ENCODE measurements at places on chromosomes 13 and 19.

GRCh38 chr19:46842791-46843190 lies 7.9 kb downstream of the AP2S1 start:
- no peak for DNase-seq

DNA sequence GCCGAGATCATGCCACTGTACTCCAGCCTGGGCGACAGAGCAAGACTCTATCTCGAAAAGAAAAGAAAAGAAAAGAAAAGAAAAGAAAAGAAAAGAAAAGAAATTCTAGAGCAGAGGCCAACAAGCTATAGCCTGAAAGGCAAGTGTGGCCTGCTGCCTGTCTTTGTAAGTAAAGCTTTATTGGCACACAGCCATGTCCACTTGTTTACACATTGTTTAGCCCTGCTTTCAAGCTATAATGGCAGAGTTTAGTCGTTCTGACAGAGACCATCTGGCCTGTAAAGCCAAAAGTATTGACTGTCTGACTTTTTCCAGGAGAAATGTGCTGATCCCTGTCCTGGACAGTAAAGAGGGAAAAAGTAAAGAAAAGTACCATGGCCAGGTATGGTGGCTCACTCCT lies 18.3 kb downstream of the NWD1 start:
- no peak for DNase-seq

DNA sequence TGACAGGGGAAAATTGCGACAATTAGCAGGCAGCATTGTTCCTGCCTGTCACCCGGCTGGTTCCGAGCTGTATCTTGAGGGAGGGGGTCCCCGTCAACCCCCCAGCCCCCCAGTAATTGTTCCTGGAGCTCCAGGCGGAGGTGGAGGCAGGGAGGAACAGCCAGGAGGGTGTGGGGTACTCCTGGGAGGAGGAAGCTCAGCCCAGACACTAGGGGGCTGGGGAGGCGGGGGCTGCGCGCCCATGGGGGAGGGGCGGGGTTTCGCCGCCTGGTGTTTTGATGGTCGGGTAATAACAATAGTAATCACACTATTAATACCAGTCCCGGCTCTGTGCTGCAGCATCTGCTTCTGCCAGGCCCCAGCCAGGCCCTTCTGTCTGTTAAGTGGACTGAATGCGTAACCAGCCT lies 8.6 kb downstream of the NPAS1 start:
- DNase-seq = no peak

- no peak for DNase-seq
Measured at GRCh38 chr19:40006273-40006691, 9.4 kb downstream of the ZNF546 start.

GRCh38 chr13:113437408-113438010 lies 15.8 kb downstream of the ADPRHL1 start:
- no peak for DNase-seq

GRCh38 chr19:29287061-29287460 lies 74.1 kb upstream of the UQCRFS1 start:
- no peak for DNase-seq

DNA sequence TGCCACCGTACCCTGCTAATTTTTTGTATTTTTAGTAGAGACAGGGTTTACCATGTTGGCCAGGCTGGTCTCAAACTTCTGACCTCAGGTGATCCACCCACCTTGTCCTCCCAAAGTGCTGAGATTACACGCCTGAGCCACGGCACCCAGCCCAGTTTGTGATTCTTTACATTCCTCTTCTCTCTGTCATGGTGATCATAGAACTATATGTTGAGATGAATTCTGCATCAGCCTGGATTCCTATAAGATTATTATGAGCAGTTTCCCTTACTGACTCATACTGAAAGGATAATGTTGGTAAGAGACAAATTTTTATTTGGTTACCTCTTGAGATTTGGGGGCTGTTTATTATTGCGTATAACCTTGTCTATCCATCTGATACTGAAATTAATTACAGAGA lies 121.5 kb upstream of the CSNK1A1L start:
- DNase-seq = no peak

- DNase-seq = no peak
Measured at GRCh38 chr13:101875091-101875490, 422.6 kb downstream of the ITGBL1 start.

- no peak for DNase-seq
Measured at GRCh38 chr13:33251131-33251661, 34.4 kb downstream of the STARD13 start.

DNA sequence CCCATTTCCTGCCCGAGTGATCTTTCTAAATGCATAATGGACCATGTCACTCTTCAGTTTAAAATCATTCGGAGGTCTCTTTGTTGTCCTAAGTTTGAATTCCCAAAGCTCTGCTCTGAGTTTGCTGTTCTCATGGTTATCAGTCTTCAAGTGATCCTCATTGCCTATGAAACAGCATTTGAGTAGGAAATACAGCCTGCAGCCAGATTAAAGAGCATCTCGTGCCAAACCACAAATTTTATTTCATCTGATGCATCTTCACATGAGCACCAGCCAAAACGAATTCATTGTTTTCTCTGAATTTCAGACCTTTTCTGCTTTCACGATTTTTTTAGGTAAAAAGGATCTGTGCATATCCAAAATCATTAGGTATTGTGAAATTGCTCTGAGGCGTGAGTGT lies 299.6 kb downstream of the TDRD3 start:
- DNase-seq = no peak

GRCh38 chr19:9945319-9945966 lies 9.1 kb upstream of the OLFM2 start:
- DNase-seq = peak; percentile 36

DNA sequence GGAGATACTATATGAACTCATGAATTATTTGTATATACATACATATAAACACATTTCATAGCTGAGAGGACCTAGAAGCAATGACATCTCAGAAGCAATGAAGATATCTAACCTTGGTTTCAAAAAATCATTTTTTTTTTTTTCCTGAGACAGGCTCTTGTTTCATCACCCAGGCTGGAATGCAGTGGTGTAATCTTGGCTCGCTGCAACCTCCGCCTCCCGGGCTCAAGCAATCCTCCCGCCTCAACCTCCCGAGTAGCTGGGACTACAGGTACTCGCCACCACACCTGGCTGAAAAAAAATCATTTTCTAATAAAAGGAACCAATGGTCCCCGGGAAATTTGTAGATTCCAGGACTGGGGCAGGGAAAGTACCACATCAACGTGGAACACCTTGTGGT lies 4.0 kb downstream of the ZNF565 start:
- no peak for DNase-seq

DNA sequence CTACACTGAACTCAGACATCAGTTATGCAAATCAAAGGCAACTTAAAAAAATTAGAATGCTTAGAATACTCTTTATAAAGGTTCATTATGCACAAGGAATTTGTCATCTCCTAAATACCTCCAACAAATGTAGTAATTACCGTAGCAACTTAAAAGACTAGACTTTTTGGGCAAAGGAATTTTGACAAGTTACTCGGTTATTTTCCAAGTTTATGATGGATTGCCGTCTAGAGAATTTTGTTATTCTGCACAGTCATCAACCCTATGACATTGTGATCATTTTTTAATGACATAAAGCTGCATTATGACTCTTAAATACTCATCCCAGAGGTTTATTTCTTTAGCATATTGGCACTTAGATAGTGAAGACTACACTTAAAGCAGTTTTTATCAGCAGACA lies 71.9 kb downstream of the TRPC4 start:
- DNase-seq = no peak

DNA sequence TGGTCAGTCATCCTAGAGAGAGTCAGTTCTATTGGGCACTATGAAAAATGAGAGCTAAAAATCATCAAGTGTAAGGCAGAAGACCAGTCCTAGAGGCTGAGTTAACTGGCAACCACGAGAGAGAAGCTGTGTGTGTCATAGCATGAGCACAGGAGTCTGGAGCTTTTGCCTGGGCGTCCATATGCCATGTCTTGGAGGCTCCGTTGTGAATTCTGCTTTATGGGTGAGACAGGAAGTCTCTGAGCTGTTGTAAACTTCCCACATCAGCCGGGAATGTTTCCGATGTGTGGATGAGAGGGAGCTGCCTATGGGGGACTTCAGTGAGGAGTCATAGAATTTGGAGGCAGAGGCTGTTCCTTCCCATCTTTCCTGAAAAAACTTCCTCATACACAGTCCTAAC lies 120.0 kb downstream of the ITGBL1 start:
- no peak for DNase-seq

- peak; percentile 6 for DNase-seq
Measured at GRCh38 chr13:51397262-51397941, 55.4 kb downstream of the INTS6 start.

DNA sequence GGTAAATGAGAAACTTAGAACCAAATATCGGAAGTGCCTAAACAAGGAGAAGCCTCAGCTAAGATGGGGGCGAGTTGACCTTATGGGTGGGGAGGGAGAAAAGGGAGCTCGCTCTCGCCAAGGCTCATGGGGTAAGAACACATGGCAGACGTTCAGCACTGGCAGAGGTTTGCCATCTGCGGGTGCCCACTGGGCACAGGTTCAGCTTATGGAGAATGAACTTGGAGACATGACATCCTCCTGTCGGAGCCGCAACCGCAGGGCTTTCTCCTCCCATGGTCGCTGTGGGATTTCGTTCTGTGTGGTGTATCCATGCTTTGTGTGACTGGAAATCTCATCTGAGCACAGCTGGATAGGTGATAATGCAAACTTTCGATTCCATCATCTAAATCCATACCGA lies 36.1 kb upstream of the PEPD start:
- DNase-seq = no peak

DNA sequence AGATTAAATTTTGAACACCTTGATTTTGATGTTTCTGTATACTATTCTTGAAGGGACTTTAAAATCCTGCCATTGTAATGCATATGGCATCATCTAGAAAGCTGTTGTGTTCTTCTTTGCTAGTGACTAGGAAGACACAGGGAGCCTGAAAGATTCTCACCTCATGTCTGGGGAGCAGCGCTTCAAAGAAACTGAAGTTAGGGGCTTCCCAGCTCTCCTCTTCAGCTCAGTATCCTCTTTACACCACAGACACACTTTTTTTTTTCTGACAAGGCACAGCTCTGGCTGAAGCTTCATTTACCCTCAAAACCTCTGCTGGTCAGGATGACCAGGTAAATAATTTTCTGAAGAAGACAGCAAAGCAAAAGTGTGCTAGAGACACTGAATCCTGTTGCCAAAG lies 255.6 kb downstream of the ITGBL1 start:
- no peak for DNase-seq

DNA sequence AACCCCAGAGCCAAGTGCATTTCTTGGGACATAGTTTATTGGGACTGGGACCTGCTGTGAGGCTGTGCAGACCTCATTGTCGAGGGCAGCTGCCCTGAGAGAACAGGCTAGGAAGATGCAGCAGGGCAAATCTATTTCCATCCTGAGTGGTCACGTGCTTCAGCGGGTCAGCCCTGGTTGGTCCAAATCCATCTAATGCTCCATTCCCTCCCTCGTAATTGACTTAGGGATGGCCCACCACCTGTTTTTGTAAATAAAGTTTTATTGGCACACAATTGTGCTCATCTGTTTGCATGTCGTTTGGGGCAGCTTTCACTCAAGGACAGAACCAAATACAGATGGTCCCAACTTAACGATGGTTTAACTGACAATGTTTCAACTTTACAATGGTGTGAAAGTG lies 75.5 kb upstream of the ADGRE5 start:
- no peak for DNase-seq

DNA sequence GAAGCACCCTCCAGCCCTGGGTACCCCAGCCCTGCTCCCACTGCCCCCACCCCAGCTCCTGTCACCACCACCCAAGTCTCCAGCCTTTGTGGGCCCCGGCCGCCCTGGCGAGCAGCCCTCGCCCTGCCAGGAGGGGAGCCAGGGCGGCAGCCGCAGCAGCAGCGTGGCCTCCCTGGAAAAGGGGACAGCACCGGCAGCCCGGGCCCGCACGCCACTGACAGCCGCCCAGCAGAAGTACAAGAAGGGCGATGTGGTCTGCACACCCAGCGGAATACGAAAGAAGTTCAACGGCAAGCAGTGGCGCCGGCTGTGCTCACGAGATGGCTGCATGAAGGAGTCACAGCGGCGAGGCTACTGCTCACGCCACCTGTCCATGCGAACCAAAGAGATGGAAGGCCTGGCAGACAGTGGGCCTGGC lies 3.9 kb downstream of the CIC start:
- DNase-seq = no peak

GRCh38 chr19:38713227-38713649 lies 31.0 kb downstream of the CAPN12 start:
- no peak for DNase-seq

DNA sequence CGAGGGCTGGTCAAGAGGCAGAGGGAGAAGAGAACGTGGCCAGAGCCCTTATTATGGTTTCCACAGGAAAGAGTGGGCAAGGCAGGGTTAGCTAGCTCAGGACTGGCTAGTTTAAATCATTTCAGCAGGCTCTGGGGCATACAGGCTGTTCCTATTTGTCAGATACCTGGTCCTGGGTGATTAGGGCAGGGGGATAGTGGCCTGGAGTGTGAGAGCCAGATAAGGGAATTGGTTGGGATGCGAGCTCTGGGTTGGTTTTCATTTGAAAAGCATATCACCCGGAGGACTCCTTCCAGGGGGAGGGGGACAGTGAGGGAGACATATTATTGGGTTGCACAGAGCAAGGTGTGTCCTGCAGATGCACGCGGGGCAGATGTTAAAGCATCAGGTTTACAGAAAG lies 75.3 kb upstream of the CLDN10 start:
- DNase-seq = no peak

Data from HEK293T (cell line).